ENCODE measurements at places on chromosomes 4 and X.

GRCh38 chrX:10944136-10944885 is 166.8 kb upstream of the HCCS start:
- no peak for DNase-seq

DNA sequence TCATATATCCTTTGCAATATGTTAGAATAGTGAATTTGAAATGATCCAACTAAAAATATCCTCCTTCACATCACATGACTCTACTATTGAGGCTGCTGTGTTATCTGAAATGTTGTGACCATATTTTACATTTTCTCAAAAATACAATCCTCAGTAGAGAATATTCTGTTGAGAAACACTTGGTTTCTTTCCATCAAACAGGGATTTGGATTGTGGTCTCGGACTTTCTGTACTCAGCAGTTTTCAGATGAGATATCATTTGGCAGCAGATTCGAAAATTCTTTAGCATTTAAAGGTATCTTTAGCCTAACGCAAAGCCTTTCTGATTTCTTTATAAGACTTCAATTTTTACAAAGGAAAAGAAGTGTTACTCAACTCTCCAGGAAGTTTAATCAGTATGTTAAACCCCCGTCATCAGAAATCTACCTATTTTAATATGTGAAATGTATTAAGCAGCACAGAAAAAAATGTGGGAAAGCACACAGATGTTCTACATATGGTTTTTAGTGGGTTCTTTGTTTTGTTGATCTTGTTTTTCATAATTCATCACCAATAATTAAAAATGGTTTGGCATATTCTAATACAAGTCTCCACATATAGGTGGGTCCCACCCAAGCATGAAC is 55.4 kb upstream of the ANXA3 start:
- DNase-seq, result no peak

- DNase-seq, result no peak
These were observed 101.8 kb upstream of the TLR3 start for GRCh38 chr4:185966997-185967775.

DNA sequence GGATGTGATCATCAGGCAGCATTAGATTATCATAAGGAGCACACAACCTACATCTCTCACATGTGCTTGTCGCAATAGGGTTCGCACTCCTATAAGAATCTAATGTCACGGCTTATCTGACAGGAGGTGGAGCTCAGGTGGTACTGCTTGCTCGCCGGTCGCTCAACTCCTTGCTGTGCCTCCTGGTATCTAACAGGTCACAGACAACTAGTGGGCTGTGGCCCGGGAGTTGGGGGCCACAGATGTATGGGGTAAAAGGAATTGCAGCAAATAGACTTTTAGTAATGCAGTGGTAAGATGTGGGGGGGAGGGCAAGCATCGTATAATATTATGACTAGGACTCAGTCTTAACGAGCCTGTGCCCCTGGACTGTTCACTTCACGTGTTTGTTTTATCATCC is 624.8 kb downstream of the CENPC start:
- DNase-seq, result no peak

DNA sequence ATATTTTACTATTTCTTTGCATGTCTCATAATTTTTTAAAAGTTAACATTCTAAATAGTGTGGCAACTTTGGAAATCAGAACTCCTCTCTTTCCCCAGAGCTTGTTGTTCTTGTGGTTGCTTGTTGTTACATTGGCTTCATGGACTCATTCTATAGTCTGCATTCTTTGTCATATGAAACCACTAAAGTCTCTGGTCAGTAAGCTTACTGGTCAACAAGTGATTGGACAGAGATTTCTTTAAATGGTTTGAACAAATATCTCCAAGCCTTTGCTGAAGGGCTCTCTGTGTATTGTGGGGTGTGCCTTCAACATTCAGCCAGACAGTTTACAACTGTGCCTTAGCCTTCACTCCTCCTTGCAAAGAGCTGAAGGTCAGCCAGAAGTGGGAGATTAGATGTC is 147.2 kb downstream of the OPHN1 start:
- no peak for DNase-seq

DNA sequence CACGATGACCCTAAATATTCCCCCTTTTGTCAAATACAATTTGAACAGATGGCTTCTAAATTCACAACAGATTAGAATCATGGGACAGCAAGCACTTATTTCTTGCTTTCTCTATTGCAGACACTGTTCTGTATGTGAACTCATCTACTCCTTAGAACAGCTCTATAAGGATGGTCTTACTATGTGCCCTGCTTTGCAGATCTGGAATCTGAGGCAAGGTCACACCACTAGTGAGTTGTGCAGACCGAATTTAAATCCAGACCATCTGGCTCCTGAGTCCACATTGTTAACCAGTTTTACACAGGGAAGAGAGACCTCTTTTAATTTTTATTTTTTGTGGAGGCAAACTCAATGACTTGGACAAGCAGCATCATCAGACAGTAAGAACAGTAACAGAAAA is 50.2 kb downstream of the GPRIN3 start:
- DNase-seq, result no peak

DNA sequence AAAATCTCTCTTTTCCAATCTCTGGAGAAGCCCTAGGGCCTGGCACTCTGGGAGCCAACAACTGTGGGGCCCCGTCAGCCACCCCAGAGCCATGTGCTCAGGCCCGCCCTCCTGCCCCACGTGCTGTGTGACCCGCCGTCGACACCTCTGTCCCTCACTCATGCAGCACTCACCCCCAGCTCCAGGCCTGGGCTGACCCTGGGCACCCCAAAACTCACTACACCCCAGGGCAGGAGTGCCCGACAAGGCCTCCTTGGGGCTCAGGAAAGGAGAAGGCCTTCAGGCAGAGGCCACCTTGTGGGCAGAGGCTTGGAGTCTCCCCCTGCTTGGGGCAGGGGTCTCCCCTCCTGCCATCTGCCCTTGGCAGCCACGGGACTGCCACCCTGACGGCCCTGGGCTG is 5.7 kb downstream of the MYL5 start:
- no peak for DNase-seq

DNA sequence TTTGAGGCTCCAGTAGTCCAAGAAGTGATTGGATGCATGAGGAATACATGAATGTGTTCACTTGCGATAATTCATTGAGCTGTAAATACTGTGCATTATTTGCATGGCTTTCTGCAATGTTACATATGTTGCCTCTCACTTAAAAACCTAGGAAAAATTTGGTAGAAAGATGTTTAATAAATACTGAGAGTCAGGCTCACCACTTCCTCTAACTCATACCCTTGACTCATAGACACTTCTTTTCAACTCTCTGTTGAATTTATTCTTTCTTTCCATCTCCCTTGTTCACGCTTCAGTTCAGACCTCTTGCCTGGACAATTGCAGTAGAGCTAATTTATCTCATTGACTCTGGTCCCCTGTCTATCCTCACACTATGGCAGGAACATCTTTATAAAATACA is 35.8 kb upstream of the LEF1 start:
- no peak for DNase-seq

DNA sequence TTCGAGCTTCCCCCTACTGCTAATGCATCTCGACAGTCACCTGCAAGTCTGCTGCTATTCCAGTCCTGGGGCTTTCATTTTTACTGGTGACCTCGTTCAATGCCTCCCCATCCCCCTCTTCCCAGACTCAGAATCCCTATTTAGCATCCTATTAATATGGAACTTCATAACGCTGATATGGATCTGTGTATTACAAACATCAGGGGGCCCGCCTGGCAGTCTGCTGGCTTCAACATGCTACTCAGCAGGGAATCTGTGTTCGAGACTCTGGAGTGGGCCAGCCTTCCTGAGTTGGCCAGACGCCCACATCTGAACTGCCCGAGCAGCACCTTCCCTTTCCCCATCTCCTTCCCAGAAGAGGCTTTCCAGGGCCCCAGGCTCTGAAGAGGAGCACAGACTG is 173.9 kb upstream of the PPARGC1A start:
- DNase-seq, result no peak

GRCh38 chr4:87077914-87078585 is 142.4 kb downstream of the KLHL8 start:
- no peak for DNase-seq

DNA sequence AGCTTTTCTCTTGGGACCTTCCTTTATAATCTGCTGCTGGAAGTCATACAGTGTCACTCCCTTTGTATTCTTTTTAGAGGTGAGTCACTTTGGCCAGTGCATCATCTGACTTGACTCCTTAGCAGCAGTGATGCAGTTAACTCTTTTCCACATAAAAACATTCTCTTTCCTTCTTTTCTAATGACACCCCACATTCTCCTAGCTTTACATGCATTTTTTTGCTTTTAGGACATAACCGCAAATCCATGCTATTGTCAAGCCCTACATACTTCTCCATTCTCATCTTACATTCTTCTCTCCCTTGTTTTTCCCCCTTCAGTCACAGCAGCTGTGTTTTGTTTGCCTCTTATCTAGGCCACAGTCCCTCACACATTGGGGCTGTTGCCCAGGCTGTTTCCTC is 55.1 kb downstream of the ZNF330 start:
- DNase-seq, result no peak

- no peak for DNase-seq
These were observed 27.7 kb downstream of the DMP1 start for GRCh38 chr4:87677731-87678130.

DNA sequence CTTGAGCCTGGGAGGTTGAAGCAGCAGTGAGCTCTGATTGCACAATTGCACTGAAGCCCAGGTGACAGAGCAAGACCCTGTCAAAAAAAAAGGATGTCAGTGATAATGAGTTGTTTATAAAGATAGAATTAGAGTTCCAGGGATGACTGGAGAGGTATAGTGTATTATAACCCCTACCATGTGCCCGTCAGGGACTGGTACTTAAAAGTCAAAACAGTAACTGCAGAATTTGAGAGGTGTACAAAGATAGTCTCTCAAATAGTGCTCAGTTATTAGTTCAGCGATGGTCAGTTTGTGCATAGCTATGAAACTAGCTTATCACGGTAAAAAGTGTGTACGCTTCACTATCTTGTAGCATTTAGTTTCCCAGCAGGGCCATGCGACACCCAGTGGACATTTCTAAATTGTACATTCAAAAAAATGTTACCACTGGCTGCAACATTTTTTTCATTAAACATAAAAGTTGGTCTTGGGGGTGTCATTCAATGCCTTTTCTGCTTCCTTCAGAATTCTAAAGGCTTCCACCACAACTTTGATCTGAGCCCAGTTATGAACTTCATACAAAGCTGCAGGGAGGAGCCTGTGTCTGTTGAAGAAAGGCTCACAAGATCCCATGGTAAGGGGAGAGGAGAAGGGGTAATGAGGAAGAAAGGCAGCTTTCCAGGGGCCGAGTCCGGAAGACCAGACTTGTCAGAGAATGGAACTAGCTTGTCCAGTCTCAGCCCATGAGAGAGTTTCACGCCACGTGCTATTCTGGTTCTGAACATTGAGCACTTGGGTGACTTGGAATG is 9.2 kb upstream of the GYG2 start:
- no peak for DNase-seq

DNA sequence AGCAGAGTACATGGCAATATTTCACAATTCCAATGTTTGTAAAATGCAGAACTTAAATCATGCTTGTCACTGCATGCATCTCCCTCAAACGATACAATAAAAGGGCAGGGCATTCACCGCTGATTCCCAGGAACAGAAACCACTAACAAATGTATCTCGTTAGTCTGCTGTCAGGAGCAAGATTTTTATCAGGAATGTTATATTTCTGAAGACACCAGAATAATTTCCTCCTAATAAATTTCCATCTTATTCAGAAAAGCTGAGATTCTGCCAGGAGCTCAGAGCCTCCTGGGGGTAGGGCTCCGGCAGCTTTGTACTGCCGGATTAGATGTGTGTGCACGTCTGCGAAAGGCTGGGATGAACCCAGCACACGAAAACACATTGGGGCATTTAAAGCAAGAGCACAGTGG is 54.0 kb upstream of the LDB2 start:
- DNase-seq, result no peak

DNA sequence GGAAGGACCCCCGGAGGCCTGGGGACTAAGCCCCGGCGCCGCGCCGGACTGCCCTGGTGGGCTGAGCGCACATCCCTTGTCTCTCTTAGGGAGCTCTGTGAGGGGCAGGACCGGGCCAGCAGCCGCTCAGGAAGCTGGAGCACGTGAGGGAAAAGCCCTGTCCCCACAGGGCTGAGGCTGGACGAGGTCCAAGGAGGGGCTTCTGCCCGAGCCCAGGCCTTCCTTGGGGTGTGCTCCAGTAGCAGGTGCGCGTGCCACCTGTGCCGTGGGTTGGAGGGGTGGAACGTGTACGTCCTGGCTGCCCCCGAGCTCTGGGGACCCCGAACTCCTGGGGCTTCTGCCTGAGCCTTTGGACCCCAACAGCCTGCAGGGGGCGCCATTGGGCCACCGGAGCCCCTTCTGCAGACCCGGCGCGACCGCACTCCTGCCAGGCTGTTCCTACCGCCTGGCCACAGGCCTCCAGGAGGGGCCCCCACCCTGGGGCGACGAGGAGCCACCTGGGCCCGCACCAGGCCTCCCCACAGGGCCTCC is 27.2 kb downstream of the TACC3 start:
- peak; percentile 22 for DNase-seq

DNA sequence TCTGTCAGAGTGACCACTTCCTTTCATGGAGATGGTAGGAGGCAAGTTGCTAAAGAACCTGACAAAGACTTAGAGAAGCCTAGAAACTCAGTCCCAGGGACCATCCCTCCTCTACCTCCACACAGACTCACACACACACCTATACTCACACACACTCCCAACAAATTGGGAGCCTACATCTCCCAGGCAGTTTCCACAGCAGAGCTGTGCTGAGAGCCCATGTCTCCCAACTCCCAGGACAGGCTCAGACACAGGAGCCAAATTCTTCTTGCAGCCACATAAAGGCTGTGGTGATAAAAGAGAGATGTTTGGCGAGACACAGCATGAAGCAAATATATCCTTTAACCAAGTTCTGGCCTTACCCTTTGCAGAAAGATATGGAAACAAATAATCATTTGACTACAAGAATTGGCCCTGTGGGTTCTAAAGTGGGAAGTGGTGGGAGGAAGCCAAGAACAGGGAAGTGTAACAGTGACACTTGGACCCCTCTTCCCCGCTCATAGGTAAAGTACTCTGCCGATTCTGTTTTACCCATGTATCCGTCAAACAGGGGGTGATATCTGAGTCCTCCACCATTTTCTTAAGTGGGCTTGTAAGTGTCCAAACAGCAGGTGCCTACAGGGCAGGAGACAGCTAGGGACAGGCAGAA is 11.0 kb upstream of the IDS start:
- no peak for DNase-seq

DNA sequence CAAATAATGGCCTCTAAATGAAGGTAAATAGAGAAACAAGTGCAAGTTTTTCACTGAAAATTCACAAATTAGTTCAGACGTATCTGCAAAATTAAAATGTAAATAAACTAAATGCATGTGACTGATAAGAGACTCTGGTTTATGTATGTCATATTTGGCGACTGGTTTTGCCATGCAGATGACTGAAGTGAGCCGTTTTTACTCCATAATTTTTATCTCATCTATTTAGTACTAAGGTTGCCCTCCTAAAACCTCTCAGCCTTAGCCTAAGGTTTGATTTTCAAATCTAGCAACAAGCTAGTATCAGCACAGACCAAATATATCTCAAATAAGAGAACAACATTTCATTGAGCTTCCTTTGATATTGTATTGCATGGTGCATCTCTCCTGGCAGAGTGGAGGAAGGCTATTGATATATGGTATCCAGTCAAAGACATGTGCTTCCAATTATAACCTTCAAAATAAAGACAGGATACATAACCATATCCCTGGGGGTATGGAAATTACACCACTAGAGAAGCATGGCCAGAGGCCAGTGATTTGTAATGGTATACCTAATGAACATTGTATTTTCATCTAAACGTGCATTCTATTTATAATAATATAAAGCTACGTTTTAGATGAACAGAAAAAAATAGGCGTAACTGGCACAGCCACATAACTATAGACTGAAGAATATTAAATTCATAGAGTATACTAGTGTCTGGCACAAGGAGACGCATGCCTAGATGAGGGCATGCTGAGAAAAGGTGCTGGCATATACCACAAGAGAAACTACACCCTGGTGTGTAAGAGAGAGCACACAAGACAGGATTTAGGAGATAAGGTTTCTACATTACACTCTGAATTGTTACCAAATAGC is 392.6 kb upstream of the INTU start:
- DNase-seq, result no peak
